AG20443 (cell line): ENCODE measurements at places on chromosomes 7 and 10.

DNA sequence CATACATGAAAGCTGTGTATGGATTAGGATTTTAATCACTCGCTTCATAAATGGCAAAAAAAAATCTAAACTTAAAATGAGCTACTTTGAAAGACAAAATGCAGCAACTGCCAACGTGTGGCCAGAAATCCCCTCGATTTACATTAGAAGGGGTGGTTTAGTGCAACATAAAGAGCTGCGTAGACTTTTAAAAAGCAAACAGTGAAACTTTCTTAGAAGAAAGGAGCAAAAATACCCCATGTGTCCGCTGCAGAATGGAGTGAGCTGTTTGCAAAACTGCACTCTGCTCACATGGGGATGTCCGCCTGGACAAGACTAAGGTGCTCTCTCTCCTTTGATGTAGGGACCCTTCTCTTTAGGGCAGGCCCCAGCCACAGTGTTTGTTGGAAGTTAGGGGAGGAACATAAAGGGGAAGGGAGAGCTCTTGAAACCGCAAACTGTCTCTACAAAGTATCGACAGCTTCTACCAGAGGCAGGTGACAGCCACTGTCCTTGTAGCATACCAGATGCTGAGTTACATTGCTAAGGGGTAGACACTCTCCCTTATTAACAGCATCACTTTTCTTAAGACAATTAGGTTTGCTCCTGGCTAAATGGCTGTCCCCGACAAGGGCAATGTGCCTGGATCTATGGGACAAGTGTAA is 528.1 kb downstream of the KCNMA1 start:
- no peak for DNase-seq

DNA sequence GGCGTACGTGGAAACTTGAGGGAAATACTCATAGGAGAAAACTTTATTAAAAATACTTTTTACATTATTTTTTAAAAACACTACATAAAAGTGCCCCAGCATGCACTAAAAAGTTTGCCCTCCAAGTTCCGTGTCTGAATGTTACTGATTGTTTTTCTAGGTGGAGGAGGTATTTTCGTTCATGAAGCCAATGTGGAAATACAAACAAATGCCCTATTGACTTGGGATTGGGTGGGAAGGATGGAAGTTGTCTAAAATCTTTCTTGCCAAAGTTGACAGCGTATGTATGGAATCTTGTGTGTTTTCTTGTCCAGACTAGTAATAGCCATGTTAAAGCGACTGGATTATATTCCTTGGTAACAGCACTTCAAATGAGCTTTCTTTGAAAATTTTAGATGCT is 1.2 kb downstream of the PROSER2 start:
- DNase-seq: no peak

- DNase-seq: peak; percentile 81
Measured at GRCh38 chr7:6516387-6516983, 34.8 kb downstream of the GRID2IP start.

DNA sequence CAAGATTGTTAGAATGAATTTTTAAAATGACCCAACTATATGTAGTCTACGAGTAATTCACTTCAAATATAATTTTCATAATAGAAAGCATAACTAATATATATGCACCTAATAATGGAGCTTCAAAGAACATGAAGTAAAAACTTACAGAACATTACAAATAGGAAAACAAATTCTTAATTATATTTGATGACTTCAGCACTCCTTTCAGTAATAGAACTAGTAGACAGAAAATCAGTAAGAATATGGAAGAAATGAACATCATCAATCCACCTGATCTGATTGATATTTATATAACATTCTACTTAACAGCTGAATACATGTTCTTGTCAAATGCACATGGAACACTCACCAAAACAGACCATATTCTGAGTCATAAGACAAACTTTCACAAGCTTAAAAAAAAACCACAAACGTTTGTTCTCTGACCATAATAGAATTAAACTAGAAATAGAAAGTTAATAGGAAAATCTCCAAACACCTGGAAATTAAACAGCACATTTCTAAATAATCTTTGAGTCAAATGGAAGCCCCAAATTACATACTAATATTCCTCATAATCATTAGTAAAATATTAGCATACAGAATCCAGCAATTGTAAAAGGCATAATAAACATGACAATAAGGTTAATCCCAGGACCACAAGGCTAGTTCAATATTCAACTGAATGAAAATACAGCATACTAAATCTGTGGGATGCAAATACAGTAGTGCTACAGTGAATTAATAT is 48.0 kb downstream of the BRAF start:
- peak; percentile 33 for DNase-seq
